BE2C (cell line): ENCODE measurements at places on chromosomes 5 and 9.

- no peak for DNase-seq
Observed at GRCh38 chr9:89839952-89840351, 235.1 kb downstream of the GADD45G start.

GRCh38 chr9:91106415-91107081, 255.2 kb downstream of the AUH start:
- DNase-seq: no peak

DNA sequence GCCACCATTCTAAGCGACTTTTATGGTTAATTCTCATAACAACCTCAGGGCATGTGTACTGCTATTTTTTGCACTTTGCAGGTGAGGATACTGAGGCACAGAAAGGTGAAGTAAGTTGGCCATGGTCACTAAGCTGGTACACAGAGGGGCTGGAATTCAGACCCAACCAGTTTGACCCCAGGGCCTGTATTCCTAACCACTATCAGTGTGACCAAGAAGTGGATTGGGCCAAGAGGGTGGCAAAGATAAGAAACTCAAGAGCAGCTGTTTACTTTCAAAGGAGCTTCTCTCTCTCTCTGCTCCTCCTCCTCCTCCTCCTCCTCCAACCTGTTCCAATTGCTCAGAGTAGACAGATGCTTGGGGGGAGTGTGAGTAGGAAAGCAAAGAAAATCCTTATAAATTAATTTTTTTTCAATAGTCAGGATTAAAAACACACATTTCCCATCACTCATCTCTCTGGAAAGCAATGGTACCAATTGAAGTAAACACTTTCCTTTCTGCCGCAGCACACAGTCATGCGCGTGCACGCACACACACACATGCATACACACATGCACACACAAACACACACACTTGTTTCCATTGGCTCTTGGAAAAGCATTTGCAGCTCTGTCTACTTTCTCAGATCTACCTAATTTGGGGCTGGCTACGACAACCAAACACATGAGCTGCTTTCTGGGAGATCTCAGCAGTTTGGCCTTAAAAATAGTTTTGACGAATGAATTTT, 736.7 kb upstream of the WWC1 start:
- DNase-seq: no peak

DNA sequence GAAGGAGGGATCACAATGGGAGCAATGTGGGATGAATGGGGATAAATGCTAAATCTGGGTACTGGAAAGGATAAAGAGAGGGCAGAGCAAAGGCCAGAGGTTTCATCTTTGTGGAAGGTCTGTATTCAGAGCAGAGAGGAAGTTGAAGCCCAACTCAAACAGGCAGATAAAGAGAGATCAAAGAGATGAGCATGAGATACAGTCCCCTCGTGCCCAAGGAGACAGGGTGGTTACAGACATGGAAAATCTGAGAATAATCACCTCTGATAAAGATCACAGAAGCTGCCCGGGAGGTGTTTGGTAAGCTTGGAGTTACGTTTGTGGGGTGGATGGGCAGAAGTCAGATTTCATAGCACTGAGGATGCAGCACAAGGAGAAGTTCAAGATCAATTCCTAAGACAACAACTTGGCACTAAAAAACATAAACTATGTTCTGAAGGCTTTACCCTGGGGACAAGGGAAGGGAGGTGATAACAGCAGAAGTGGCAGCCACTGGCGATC, 459 bp upstream of the ERAP2 start:
- DNase-seq: no peak

- no peak for DNase-seq
Observed at GRCh38 chr5:172680921-172681320, 39.9 kb downstream of the NEURL1B start.

GRCh38 chr5:27548484-27548883, 510.1 kb upstream of the CDH9 start:
- no peak for DNase-seq

DNA sequence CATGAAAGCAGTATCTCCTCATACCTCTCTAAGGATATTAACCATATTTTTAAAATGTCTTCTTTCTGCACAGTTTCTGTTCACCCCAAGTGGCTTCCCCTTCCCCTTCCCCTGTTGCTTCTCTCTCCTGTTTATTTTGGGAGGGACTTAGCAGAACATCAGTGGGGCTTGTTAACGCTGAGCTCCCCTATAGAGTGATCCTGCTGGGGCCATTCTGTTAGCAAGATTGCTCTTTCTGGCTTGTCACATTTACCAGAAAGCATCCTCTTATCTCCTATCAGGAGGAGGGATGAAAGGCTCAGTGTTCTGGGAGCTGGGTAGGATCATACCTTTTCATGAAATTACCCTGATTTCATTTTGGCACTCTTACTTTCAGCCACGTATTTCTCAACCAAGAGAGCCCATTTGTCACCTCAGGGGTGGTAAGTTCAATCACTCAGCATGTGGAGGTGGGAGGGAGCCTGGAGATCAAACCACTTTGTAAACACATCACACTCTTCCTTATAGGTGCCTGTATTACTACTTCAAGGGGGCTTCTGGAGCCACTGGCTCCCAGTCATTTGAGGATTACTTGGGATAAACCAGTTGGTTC, 16.7 kb downstream of the NXNL2 start:
- no peak for DNase-seq

GRCh38 chr9:136544964-136545691, 720 bp downstream of the NOTCH1 start:
- no peak for DNase-seq

DNA sequence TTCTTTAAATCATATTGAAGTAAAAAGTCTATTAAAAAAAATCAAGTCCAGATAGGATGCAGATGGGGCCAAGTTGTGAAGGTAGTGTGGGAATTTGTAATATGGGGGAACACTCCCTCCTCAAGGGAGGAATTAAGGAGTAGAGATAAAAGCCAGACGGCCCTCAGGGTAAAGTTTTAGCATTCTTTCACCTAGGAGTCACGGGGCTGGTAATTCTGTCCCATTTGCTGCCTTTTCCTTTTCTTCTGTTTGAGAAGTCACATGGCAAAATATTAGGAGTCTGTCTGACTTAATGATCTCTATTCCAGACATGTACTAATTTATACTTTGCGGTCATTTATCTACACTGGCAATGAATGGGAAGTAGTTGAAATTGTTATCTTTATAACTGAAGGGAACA, 61.9 kb downstream of the SNX24 start:
- no peak for DNase-seq

- DNase-seq: no peak
Observed at GRCh38 chr9:135813671-135814290, 93.6 kb downstream of the CAMSAP1 start.

DNA sequence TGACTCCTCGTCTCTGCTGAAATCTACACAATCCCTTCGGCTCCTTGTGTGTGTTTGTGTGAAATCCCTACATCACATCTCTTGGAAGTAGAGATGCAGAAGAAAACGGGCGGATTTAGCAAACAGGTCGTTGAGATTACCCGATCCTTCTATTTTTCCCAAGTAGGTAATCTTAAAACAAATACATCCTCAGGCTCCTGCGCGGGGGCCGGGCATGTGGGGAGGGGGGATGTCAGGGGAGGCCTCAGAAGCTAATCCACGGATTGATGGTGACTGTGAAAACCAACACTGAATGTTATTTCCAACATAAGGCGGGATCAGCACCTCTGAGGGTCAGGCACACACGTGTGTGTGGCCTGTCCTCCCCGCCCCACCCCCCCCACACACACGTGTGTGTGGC, 137.8 kb downstream of the ROR2 start:
- DNase-seq: no peak

DNA sequence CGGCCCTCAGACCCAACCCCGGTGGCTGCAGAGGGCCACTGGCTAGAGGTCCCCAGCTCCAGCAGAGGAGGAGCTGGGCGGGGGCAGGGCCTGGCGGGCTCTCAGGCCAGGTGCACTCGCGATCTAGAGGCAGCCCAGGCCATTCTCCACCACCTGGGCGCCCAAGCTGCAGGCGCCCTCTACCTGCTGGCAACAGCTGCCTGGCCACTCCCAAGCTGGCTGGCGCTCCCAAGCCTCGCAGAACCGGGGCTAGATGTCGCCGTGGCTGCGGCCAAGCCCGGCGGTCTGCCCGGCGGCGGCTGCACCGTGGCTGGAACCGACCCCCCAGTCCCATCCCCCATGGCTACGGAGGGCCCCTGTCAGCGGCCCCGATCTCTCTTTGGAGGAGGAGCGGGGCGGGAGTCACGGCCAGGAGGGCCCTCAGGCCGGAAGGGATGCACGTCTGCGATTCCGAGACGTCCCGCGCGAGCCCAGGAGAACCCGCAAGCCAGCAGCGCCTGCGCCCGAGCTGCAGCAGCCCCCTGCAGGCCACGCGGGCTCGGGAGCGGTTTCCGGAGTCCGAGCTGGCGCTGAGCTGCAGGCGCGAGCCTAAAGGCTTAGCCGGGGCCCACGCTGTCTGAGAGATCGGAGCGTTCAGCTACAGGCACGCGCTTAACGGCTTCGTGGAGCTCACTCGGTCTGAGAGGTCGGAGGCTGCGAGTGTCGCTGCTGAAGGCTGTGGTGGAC, 44.3 kb upstream of the BICD2 start:
- DNase-seq: peak; percentile 76

- DNase-seq: no peak
Observed at GRCh38 chr9:35615981-35616680, 2.1 kb downstream of the CD72 start.

- DNase-seq: peak; percentile 28
Observed at GRCh38 chr9:31542384-31543055, 841.9 kb upstream of the ACO1 start.
